ENCODE measurements at places on chromosomes 1 and 21. TPM values are rescaled to one million over a fixed set of nuclear protein-coding genes. Genes with fewer than 3 reads are reported as not detected.

- DNase-seq: no peak
These were observed 70.1 kb downstream of the CASZ1 start for GRCh38 chr1:10726355-10726754.

DNA sequence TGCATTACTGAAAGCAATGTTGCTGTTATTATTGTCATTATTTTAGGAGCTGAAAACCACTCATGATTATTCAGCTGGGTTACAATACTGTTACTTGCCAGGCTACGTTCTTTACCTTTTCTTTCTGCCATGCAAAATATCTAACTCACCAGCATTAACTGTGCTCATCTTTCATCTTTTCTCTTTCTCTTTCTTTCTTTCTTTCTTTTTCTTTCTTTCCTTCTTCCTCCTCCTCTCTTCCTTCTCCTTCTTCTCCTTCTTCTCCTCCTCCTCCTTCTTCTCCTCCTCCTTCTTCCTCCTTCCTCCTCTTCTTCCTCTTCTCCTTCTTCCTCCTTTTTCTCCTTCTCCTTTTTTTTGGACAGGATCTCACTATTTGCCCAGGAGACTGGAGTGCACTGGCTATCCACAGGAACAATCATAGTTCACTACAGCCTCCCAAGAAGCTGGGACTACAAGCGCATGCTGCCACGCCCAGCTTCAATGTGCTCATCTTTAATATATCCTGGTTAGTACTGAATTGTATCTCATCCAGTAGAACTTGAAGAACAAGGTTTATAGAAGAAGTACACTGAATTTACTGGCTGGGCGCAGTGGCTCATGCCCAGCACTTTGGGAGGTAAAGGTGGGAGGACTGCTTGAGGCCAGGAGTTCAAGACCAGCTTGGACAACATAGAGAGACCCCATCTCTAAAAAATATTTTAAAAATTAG lies 6.9 kb upstream of the ZMYM4 start:
- DNase-seq: no peak

GRCh38 chr1:12415038-12415466 lies 185.2 kb downstream of the VPS13D start:
- DNase-seq: no peak

COL9A2 gene
- 1.7 TPM for polyA plus RNA-seq
